Ammon's horn (tissue), 1 donor: ENCODE measurements at places on chromosomes 11 and 22.

GRCh38 chr22:29313576-29314466, 1.7 kb downstream of the RASL10A start:
- no peak for DNase-seq

- DNase-seq: no peak
These were observed 16.5 kb upstream of the BMAL1 start for GRCh38 chr11:13260963-13261588.

- DNase-seq: peak; percentile 40
These were observed 33.0 kb upstream of the APOBEC3A start for GRCh38 chr22:38924347-38924952.

DNA sequence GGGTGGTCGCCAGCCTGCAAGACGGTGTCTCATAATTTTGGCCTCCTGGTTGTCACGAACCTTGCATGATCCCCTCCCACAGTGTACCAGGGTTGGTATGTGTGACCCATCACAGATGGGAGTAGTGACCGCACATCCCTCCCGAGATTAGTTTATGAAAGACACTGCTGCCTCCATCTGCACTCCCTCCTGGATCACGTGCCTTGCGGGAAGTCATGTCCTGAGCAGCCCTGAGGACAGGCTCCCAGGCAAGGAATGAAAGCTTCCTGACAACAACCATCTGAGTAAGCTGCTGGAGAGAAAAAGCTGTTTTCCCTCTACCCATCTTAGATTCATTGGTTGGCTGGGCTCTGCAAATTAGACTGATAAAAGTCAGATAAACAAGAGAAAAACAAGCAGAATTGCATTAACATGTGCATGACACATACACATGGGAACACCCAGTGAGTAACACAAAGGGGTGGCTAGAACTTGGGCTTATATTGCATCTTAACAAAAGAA, 14.4 kb upstream of the PAMR1 start:
- no peak for DNase-seq

GRCh38 chr22:45322873-45323525, 13.3 kb downstream of the FAM118A start:
- DNase-seq: no peak

GRCh38 chr22:37183432-37184379, 4.3 kb downstream of the C1QTNF6 start:
- no peak for DNase-seq
